ENCODE measurements at places on chromosomes 5 and 9.

DNA sequence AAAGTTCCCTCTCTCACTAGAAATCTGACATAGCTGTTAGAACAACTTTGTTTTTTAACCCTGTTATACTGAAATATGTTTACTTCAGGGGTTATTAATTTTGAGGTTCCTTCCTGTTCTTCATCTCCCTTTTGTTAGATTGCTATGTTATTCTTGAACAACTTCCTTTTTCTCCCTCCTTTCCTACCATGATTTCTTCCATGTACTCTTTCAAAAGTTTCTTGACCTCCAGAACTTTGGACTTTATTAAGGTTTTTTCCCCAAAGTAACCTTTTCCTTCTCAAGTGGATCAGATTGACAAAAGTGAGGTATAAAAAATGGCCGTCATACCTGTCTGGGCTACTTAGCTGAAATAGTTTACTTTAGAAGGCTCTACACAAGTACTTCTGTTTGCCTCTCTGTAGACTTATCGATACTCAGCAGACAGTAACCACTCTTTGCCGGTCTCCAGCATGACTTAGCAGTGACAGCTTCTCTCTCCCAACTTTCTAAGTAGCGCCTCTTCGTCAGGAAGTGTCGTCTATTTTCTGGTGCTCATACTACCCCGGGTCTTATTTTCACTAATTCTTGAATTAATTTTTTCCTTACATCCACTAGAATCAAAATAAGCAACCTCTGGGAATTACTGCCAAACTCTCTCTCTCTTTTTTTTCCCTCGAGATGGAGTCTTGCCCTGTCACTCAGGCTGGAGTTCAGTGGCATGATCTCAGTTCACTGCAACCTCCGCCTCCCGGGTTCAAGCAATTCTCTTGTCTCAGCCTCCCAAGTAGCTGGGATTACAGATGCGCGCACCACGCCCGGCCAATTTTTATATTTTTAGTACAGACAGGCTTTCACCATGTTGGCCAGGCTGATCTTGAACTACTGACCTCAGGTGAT lies 19.7 kb downstream of the NFIL3 start:
- no peak for DNase-seq

DNA sequence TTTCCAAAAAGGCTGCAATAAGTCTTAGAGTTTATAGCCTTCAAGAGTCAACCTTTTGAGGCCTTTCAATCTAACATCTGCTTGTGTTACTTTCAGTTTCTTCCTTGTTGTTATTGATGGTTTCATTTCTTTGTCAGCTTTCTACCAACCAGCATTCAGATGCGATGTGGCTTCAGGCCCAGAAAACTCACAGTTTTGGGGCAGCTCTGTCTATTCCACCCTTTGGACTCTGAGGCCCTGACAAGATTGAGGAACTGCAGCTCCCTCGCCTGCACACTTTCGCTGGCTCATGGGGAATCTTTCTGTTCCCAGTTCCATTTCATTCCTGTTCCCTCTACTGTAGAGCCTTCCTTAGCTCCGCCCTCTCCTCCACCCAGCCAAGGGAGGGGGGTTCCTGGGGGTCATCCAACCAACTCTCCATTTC lies 13.3 kb upstream of the WHRN start:
- no peak for DNase-seq

DNA sequence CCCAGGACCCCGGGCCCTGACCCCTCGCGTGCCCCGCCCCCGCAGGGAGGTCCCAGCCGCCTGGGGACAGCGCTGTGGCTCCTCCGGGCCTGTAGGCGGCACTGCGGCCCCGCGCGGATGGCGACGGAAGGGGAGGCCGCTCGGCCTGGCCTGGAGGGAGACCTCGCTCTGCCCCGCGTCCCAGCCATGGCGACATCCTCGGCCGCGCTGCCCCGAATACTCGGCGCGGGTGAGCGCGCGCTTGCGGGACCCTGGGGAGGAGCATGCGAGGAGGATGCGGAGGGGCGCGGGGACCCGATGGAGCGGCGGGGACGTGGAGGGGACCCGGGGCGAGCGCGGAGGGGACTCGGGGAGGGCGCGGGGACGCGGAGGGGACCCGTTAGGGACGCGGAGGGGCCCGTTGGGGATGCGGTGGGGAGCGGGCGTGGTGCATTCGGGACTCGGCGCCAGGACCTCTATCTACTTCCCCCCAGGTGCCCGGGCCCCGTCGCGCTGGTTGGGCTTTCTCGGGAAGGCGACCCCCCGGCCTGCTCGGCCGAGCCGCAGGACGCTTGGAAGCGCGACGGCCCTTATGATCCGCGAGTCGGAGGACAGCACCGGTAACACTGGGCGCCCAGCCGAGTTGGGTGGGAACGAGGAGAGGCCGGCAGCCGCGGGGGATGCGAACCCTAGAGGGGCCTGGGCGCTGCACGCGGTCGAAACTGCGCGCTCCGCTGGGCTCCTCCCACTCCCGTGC lies at the start of gene MRPS2:
MRPS2 (plus strand) TSS at position 158 of the 736 bp plus-strand sequence; CDS start at position 187, 29 bp downstream.
- DNase-seq = peak; percentile 84

- DNase-seq = no peak
Observed at GRCh38 chr5:93304456-93305250, 276.4 kb downstream of the NR2F1-AS1 start.

GRCh38 chr9:129336130-129336528 lies 158.1 kb upstream of the IER5L start:
- no peak for DNase-seq

DNA sequence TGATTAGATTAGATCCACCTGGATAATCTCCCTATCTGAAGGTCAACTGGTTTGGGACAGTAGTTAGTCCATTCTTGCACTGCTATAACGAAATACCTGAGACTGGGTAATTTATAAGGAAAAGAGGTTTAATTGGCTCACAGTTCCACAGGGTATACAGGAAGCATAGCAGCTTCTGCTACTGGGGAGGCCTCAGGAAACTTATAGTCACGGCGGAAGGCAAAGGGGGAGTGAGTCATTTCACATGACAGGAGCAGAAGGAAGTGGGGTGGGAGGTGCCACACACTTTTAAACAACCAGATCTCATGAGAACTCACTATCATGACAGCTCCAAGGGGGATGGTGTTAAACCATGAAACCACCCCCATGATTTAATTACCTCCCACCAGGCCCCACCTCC lies 9.9 kb downstream of the C9orf40 start:
- DNase-seq = no peak
